ENCODE measurements at places on chromosomes 12 and 14. TPM values are rescaled to one million over a fixed set of nuclear protein-coding genes. Genes with fewer than 3 reads are reported as not detected.

- no peak for DNase-seq
Measured at GRCh38 chr14:64830961-64831360, 48.7 kb downstream of the SPTB start.

DNA sequence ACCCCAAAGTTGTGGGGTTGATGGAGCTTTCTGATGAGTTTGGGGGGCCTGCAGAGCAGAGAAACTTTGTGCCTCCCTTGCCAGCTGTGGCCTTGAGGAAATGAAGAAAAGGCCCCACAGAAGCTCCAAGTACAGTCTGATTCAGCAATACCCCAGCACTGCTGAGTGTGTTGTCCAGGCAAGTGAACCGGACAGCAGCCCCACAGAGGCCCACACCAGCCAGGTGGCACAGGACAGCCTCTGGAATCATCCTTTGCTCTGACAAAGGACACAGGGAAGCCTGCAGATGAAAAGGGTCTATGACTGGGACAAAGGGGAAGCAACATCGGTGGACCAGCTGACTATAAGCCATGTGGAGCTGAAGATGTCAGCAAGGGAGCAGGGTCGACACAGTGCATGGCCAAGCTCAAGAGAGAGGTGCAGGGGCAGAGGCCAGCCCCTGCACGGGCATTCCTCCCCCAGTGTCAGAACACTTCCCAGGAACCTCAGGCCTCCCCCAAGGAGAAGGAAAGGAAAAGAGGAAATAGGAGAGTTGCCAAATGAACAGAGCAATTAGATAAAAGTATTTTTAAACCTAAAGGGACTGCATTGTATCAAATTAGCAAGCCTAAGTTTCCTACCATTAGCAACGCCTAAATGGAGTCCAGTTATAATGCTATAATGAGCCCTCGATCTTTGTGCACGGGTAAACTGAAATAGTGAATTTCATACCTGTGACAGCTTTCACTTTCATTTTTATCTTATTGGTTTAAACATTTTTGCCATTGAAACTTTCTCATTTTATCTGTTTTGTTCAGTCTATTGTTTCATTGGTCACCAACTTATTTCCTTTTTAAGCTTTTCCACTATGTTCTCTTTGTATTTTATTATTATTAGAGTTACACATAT is 46.3 kb upstream of the PTGDR start:
- DNase-seq: no peak

- DNase-seq: no peak
Measured at GRCh38 chr12:54418441-54419087, 502 bp downstream of the ITGA5 start.

DNA sequence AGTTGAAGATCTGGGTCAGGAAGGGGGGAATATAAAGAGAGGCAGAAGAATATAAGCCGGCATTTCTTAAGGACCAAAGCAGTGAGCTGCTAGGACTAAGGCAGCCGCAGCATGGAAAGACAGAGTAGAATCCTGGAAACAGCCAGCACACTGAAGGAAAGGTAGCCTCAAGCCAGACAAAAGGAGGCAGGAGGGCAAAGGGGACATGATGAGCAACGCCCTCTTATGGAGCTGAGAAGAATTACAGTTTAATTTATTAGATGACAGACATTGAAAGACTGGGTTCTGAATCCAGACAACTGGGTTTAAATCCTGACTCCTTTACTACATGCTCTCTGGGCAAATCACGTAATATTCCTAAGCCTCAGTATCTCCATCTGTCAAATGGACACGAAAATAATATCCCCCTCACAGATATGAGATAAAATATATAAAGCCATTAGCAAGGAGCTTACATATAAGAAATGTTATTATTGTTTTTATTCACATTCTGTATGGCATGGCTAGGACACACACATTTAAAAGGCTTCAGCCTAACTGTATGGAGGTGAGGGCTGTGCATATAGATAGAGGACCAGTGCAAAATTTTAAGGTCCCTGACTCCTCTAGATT is 8.1 kb upstream of the PCED1B start:
- DNase-seq: no peak

- no peak for DNase-seq
Measured at GRCh38 chr12:75161488-75161887, 48.2 kb downstream of the KCNC2 start.

DNA sequence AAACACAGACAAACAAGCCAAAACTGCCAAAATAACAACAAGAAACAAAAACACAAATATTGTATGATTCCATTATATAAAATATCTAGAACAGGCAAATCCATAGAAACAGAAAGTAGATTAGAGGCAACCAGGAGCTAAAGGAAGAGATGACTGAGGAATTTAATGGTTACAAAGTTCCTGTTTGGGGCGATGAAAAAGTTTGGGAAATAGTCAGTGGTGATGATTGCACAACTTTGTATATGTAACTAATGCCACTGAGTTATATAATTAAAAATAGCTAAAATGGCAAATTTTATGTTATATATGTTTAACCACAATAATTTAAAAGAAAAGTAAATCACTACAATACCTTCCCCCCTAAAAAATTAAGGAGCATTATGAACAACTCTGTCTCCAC is 24.5 kb downstream of the GNPTAB start:
- DNase-seq: no peak

DNA sequence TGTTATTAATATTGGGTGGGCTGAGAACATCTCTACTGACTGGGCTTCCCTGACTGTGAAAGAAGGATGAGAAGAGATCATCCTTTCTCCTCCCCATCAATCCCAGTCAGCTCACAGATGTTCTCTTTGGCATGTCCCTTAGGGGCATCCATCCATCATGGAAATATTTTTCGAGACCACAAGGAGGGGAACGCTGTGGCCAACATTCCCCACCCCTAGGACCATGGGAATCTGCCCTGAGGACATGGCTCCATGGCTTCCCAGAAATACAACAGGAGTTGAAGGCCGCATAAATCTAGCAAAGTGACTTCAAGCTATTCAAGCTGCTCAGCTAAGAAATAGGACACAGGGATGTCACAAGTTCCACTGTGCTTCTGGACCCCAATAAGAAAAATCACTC is 456.8 kb downstream of the MED13L start:
- DNase-seq: no peak

DNA sequence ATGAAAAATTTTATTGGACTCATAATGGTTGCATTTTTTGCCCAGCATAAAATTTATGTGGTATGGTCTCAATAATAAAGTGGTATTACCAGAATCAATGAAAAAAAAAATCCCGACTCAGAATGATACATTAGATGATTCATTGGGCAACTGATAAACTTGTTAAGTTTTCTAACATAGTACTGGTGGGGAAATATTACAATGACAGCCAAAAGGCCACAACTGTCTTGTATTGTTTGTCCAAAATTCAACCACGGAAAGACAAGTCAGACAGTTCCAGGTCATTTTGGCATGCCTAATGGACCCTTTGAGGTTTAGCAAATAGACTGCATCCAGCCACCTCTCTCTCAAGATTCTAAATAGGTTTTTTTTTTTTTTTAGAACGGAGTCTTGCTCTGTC is 70.5 kb upstream of the TRIM9 start:
- no peak for DNase-seq

GRCh38 chr14:103155010-103155409 is 31.7 kb downstream of the TNFAIP2 start:
- DNase-seq: no peak

DNA sequence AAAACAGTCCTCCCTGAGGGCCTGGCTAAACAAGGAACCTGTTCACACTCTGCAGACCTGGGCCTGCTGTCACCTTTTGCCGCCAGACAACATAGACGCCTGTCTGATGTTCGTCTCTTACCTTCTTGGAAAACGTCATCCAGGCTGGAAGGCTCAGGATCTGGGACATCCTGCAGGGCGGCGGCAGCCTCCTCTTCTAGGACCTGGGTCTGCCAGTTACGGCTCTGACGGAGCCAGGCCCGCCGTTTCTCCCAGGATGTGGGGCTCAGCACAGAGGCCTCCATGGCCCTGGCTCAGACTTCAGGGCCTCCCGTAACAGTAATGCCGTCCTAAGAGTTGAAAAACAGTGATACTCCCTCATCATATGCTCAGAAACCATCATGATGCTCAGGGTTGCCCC is 10.3 kb downstream of the TESPA1 start:
- DNase-seq: no peak

DNA sequence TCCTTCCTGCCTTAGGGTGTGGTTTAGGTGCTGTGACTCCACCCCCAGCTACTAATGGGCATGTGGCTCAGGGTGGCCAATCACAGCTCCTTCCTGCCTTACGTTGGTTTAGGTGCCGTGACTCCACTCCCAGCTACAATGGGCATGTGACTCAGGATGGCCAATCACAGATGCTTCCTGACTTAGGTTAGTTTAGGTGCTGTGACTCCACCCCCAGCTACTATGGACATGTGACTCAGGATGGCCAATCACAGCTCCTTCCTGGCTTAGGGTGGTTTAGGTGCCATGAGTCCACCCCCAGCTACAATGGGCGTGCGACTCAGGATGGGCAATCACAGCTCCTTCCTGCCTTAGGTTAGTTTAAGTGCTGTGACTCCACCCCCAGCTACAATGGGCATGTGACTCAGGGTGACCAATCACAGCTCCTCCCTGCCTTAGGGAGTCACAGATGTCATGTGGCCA is 163.9 kb downstream of the TBX5 start:
- no peak for DNase-seq

DNA sequence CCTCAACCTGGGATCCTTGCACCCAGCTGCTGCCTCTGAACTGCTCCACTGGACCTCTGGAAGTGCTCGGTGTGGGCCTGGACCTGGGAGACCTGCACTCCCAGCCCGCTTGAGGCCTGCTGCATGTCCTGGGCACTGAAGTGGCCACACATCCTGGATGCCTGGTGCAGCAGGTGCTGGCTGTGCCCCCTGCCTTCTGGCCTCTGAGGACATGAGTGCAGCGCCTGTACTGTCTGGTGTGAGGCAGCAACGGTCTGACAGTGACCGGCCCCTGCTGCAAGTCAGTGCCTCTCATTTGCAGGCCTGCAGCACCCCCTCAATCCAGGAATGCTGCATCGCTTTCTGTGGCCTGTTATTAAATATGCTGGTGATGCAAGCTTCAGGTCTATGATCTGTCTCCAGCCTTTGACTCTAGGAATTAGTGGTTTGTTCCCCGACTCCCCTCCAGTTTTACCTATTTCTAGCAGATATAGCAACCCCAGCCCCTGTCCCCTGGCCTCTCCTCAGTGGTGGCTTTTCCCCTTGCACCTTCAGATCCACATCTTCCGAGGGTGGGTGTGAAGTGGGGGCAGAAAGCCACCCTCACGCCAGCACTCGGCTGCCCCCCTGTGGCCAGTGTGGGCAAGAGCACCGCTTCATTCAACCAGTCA is 3.6 kb downstream of the SMIM41 start:
- no peak for DNase-seq

GRCh38 chr12:16833376-16834015 is 227.5 kb upstream of the LMO3 start:
- no peak for DNase-seq

DNA sequence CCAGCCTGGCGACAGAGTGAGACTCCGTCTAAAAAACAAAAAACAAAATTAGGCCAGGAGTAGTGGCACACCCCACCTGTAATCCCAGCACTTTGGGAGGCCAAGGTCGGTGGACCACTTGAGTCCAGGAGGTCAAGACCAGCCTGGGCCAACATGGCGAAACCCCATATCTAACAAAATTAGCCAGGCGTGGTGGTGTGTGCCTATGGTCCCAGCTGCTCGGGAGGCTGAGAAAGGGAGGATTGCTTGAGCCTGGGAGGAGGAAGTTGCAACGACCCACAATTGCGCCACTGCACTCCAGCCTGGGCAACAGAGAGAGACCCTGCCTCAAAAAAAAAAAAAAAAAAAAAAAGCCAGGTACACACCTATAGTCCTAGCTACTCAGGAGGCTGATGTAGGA is 37.0 kb downstream of the KDM2B start:
- DNase-seq: no peak

- no peak for DNase-seq
Measured at GRCh38 chr12:38995249-38995648, 89.9 kb upstream of the CPNE8 start.

GRCh38 chr12:125178222-125178621 is 113.0 kb downstream of the AACS start:
- DNase-seq: no peak

GRCh38 chr14:58746701-58747100 is 108.9 kb downstream of the DACT1 start:
- DNase-seq: no peak

GRCh38 chr12:89414851-89415250 is 62.5 kb upstream of the DUSP6 start:
- no peak for DNase-seq

DNA sequence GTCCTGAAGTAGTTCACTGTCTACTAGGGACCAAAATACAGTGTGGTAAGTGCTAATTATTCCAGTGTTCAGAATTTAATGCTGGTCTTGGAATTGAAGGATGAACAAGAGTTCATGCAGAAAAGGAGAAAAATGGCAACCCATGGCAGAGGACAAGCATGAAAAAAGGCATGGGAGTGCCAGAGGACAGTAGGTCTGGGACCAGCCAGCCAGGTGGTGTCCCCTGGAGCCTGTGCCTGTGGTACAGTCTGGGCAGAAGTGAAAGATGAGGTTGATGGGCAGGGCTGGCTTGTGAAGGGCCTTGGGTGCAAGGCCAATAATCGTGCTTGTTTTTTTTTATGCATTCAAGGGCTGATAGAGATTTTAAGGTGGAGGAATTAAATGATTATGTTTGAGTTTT is 21.0 kb downstream of the C12orf75 start:
- no peak for DNase-seq

KRT71 gene
- not detected for total RNA-seq

PLCZ1 gene
- total RNA-seq: not detected

FBLN5 gene
- total RNA-seq: 71.3 TPM

GPRC5D gene
- not detected for total RNA-seq

GUCY2C gene
- total RNA-seq: not detected

IFNG-AS1 gene
- 0.32 TPM for total RNA-seq

SPRYD4 gene
- total RNA-seq: 2.0 TPM

PAPLN gene
- total RNA-seq: 4.8 TPM

RNASE3 gene
- total RNA-seq: not detected

GLIPR1L1 gene
- total RNA-seq: not detected

KCNMB4 gene
- total RNA-seq: 9.7 TPM

Measured in urinary bladder (tissue), 4 donors.